ENCODE measurements at places on chromosomes 3 and 15.
A peak's percentile ranks its signal among the peaks of the same experiment; 100 is the strongest.

DNA sequence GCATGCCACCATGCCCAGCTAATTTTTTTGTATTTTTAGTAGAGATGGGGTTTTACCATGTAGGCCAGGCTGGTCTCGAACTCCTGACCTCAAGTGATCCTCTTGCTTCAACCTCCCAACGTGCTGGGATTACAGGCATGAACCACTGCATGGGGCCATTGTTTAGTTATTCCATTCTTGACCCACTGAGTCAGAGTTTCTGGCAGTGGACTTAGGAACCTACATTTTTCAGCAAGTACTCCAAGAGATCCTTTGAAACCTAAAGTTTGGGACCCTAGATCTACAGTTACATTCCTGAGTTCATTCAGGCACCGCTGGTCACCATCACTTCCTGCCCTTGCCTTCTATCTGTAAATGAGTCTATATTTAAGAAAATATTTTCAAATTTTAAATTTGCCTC is 1.4 kb upstream of the TNFSF10 start:
- DNase-seq, result no peak

- no peak for DNase-seq
These were observed 5.4 kb downstream of the TKT start for GRCh38 chr3:53250453-53250852.

GRCh38 chr15:50113187-50113505 is 5.9 kb downstream of the ATP8B4 start:
- no peak for DNase-seq

DNA sequence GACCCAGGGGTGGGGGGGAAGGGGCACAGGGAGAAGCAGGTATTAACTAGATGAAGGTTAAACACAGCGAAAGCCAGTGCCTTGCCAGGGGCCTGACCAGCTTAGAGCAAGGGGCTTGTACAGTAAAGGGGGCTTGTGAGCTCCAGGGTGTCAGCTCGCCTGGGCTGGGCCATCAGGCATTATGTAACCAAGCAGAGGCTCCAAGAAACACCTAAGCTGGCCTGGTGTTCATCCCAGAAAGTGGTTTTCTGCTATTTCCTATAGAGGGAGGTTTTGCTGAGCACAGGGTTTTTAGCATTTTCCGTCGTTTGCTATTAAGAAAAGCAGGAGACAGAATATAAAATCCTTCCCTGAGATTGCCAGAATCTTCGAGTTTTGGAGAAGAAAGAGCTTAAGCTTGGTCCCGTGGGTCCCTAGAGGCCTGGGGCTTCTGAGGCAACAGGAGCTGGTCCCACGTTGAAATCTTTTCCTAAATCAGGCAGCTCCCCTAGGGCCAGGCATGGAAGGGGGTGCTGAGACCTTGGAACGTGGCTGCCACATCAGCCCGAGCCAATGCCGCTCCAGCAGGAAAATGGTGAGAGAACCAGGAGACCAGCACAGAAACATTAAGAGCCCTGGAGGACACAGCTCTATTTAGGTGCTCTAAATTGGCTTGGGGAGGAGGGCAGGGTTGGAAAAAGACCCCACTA is 71.4 kb downstream of the ISG20 start:
- DNase-seq, result no peak

- DNase-seq, result peak; percentile 73
These were observed 153.9 kb upstream of the ARHGEF26 start for GRCh38 chr3:153967260-153967659.

DNA sequence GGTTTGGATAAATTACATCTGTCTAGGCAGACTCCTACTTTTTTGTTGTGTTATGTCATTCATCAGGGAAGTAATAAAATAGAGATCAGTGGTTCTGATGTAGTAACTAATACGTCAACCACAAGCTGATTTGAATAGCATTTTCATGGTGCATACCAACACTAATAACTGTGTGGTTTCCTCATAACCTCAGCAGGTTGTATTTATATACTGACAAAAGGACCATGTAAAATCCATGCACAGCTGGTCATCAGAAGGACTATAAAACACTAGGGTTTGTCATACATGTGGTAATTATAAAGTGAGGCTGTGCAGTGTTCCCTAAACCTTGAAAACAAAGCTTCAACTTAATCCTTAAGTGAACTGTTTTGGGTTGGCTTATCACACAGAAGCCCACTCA is 216.8 kb upstream of the RBMS3 start:
- DNase-seq, result peak; percentile 30

- DNase-seq, result no peak
These were observed 1.4 kb upstream of the AP4E1 start for GRCh38 chr15:50906954-50907600.

DNA sequence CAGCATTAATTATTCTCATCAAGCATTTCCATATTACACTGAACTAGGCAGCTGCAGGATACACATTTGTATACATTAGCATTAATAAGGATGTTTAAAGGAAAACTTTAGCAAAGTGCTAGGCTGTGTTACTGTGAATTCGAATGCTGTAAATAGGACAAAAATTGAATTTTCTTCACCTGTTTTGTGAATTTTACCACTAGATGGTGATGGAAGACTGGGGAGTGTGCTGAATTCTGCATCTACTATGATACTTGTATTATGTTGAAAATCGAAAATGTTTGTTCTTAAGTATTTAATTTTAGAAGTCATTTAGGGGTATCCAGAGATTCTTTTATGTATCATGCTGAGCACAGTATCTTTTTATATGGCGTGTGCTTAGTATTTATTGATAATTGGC is 12.3 kb upstream of the P2RY14 start:
- DNase-seq, result peak; percentile 70

DNA sequence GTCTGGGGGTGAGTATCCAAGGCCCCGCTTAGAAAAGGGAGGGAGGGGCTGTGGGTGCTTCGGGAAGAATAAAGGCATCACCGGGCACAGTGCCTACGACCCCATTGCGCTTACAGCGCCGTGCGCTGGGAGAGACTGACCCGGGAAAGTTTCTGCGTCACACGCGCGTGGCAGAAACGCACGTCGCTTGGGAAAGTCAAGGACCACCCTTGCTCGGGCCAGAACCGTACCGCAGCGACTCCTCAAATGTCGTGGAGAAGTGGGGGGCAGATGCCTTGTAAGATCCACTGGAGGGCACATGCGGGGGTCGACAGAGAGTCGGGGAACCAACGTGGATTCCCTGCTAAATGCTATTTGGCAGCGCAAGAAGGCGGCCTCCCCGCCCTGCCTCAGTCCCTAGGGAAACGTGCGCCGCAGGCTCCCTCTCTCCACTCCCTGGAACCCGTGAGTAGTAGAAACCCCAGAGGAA is 2.4 kb downstream of the ADAMTS9 start:
- DNase-seq, result no peak

- DNase-seq, result no peak
These were observed 406 bp upstream of the GABRB3 start for GRCh38 chr15:26773067-26773877.

GRCh38 chr15:69996321-69997160 is 101.2 kb downstream of the TLE3 start:
- no peak for DNase-seq
